Upper lobe of left lung (tissue), 6 donors: ENCODE measurements at places on chromosomes 16 and 17.

- no peak for DNase-seq
Observed at GRCh38 chr16:75497558-75497957, 2.3 kb upstream of the CHST6 start.

DNA sequence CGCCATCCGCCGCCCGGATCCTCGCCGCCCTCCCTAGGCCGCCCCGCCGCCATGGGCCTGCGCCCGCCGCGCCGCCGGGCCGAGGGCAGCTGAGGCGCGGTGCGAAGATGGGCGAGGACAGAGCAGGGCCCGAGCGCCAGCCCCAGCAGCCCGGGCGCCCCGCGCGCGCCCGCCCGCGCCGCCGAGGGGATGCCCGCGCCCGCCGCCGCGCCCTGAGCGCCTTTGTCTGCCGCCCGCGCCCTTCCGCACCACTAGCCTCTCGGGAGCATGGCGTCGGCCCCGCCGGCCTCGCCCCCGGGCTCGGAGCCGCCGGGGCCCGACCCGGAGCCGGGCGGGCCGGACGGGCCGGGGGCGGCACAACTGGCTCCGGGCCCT lies 278 bp downstream of the RAB11FIP3 start:
- DNase-seq: no peak

- DNase-seq: no peak
Observed at GRCh38 chr16:58338205-58338604, 43.4 kb upstream of the PRSS54 start.

GRCh38 chr17:10058921-10059683 lies 139.3 kb downstream of the GAS7 start:
- DNase-seq: no peak
